ENCODE measurements at places on chromosomes 7 and 10.

DNA sequence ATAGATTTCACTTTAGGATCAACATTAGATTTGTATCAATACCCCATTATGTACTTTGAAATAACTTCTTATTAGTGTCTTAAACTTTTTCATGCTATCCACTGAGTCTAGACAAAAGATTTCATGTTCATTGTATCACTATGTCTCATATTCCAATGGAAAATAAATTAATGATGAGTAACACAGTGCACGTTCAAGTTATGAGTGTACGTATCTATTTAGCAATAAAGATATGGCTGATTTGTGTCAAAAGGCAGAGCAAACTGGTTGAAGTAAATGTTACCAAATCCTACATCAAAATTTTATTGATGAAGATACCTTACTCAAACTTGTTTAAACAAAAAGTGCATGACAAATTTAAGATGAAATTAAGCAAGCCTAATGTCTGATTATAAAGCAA, 102.4 kb downstream of the SEMA3E start:
- no peak for DNase-seq

GRCh38 chr7:74355091-74355490, 65.9 kb downstream of the CLIP2 start:
- DNase-seq: peak; percentile 97

DNA sequence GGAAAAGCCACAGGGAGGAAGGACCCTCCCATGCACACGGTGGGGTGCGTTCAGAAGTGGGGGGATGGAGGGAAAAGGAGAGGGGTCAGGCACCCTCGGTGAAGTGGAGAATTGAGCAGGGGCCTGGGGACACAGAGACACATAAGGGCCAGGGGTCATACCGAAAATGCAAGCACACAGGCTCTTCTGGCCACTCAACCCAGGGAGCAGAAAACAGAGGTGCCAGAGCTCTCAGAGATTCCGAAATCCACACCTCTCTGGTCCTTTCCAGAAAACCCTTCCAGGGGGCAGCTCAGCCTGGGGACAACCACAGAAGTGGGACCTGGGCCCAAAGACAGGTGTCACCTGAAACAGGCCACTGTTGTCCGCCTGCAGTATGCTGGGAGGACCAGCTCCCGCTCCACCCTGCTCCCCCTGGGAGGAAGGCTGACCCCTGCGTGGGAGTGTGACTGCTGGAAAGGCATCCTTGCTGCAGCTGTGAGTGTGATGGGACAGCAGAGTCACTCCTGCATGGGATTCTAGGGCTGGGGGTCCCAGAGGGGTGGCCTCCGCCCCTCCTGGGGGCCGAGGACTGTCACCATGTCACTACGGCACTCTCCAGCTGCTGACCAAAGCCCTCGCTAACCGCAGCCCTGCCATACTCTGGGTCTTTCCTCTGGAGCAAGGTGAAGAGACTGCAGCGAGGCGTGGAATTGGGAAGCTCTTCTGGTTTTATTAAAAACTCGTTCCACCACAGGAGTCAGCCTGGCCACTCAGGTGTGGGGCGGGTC, 63.1 kb downstream of the TMEM209 start:
- no peak for DNase-seq

DNA sequence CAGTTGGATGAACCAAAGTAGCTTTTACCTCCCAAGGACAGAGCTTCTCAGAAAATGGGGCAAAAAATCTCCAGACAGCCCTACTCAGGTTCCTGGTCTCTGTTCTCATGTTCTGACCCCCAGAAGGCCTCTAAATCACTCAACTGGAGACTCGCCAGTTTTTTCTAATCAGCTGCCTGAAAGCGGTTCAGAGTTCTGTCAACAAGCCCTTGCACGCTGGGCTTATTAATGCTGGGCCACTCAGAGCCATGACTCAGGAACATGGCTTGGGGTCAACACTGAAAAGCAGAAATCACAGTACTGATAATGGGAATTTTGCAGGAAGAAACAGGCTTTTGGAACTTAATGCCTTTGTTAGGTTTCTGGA, 15.3 kb downstream of the ECHDC3 start:
- DNase-seq: peak; percentile 76

DNA sequence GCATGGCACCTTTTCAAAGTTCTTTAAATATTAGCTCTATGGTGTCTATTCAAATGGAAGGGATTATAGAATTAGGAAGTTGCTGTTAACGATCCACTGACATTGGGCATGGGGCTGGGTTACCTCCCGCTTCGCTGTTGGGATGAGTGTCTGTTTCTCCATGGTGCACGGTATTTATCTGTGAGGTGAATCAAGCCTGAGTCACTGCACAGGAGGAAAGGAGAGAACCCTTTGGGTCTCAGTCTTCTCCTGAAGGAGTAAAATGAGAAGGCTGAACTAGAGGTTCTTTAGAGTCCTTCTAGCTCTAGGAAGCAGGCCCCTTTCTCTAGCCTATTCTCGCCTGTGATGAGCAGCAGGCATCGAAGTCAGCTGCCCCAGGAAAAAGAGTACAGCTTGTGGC, 7.3 kb downstream of the JCAD start:
- DNase-seq: peak; percentile 60

- DNase-seq: no peak
Measured at GRCh38 chr7:37418381-37418780, 30.3 kb downstream of the ELMO1 start.

DNA sequence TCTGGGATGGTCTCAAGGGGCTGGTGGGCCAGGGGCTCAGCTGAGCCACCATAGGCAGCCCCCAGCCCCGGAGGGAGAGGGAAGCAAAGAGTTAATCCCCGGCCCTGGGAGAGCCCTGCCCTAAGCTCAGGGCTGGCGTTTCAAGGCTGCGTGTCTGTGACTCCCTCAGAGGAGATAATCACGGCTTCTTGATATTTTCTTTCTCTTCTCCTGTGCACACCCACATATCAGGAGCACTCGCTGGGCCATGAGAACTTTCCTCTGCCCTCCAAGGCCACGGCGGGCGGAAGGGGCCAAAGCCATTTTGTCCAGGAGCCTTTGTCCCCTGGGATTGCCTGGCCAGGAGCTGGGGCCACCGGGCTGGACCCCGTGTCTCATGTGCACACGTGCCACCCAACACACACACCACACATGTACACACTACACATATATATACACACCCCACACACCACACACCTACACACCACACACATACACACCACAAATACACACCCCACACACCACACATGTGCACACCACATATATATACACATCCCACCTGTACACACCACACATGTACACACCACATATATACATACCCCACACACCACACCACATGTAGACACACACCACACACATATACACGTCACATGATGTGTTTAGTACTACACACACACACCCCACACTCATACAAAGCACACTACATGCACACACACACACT, 16.9 kb downstream of the VENTX start:
- DNase-seq: no peak

DNA sequence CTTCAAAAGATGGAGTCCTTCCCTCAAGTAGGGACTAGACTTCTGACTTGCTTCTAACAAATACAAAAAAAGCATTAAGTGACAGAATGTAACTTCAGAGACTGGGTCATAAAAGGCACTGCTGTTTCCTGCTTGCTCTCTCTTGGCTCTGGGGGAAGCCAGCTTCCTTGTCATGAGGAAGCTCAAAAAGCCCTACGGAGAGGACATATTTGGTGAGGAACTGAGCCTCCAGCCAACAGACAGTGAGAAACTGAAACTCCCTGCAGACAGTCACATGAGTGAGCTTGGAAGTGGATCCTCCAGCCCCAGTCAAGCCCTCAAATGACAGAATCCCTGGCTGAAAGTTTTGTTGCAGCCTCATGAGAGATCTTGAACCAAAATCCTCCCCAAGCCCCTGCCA, 26.3 kb upstream of the SLC35G1 start:
- no peak for DNase-seq

DNA sequence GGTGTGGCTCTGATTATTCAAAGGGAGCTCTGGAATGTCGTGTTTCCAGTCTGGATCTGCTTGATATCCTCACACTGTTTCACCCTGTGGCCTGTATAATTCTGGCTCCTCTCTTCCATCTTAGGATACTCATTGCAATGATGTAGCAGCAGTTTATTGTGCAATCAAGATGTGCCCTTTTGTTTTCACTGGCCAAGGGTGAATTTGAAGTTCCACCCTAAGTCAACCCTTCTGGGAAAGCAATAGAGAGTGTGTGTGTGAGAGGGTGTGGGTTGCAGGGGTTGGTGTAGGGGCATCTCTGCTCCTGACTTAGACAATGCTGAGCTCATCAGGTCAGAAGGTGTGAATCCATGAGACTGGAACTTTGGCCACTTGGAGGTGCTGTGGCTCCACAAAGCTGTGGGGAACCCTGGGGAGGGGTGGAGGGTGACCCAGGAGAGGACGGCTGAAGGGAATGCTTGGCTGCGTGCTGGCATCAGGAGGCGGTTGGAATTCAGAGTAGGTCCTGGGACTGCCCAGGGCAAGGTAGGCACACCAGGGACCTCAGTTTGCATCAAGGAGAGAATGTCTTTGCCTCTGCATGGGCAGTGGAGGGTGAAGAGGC, 118.0 kb upstream of the PRSS58 start:
- DNase-seq: peak; percentile 51

GRCh38 chr10:95792874-95793285, 36.9 kb downstream of the ENTPD1 start:
- DNase-seq: no peak

- no peak for DNase-seq
Measured at GRCh38 chr7:74462707-74463100, 9.0 kb downstream of the GTF2IRD1 start.

DNA sequence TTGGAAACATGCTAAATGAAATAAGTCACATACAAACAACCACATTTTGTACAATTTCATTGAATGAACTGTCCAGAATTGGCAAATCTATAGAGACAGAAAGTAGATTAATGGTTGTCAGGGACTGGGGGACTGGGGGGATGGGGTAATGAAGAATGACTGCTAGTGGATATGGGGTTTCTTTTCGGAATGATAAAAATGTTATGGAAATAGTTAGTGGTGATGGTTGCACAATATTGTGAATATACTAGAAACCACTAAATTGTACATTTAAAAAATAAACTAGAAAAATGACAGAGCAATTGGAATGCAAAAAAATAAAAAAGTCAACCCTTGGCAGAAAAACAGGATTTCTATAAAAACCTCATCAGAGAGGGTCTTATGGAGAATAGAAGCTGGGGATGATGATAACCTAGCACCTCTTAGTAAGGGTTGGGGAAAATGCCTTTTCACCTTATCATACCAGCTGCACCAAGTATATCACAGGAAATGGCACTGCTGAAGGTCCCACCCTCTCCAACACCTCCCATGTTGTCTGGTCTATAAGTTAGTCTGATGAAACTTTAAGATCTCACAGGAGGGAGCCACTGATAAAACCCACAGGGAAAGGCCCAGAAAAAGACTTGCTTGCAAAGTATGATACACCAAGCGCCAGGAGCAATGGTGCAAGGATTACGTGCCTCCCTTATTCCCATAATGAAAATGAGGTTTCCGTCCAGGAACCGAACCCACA, 23.1 kb upstream of the JAZF1 start:
- no peak for DNase-seq

GRCh38 chr7:121793716-121794115, 79.2 kb upstream of the PTPRZ1 start:
- no peak for DNase-seq

DNA sequence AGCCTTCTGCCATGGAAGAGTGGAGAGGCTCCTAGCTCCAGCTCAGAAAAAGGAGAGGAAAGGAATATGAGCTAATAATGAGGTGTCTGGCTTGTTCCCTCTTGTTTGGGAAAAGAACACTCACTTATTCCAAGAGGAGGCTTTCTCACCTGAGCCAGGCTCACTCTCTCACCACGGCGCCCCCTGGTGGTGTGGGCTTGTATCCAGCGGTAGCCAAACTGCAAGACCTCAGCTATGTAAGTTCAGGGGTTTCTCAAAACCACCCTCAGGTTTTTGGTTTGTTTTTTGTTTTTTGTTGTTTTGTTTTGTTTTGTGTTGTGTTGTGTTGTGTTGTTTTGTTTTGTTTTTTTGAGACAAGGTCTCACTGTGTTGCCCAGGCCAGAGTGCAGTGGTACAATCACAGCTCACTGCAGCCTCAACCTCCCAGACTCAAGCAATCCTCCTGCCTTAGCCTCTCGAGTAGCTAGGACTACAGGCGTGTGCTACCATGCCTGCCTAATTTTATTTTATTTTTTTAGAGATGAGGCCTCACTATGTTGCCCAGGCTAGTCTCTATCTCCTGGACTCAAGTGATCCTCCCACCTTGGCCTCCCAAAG, 124.0 kb downstream of the TMEM130 start:
- DNase-seq: peak; percentile 84

DNA sequence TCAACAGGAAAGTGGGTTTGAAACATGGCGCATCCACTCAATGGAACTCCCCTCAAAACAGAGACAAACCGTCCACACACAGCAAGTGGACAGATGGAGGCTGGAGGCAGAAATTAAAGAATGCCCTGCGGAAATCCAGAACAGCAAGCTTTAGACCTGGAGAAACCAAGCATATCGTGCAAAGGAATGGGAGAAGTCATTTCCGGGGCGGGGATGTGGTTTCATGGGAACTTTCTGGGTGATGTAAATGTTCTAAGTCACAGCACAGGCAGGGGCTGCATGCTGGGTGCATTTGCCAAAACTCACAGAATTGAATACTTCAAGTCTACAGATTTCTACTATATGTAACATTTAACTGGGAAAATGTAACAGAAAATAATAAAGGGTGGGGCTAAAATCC, 213.0 kb downstream of the PTPRN2 start:
- peak; percentile 96 for DNase-seq

- no peak for DNase-seq
Measured at GRCh38 chr7:113904521-113904920, 14.3 kb downstream of the PPP1R3A start.
